Activated effector memory CD4-positive, alpha-beta T cell treated with Interleukin-2 at 50 U/mL for 16 hours (primary cell): ENCODE measurements at places on chromosomes 6 and 20.
A peak's percentile ranks its signal among the peaks of the same experiment; 100 is the strongest.

GRCh38 chr6:150510576-150510975 lies 89.1 kb upstream of the PLEKHG1 start:
- no peak for DNase-seq

DNA sequence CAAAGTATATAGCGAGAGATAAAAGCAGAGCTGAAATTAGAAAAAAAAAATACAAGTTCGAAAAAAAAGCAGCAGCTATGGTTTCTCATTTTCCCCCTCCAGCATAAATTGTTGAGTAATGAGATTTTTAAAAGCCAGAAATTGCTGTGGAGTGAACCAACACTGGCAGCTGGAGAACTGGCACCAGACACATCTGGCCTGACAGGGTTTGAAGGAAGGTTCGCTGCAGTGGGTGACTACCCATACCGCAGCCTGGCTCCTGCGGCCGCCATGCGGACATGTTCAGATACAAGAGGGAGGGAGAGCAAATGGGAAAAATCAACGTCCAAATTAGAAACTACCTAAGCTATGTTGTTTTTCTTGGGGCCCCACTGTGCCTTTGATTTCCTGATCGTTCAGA lies 3.3 kb downstream of the APCDD1L start:
- DNase-seq = no peak

DNA sequence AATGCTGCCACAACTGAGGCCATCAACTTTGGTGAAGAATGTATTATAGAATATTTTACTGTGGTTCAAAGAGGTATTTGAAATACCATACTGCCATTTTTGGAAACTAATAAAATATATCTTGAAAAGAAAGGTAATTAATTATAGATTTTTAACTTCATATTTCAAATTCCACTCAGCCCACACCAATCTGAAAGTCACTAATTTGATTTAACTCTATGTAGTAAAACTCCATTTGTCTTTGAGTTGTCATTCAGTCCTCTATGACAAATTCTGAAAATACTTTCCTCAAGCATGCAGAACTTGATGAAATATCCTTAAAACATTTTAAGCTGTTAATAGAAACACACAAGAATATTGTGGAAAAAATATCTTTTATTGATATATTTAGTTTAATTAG lies 1196.7 kb upstream of the CITED2 start:
- DNase-seq = no peak

GRCh38 chr6:14981960-14982359 lies 263.9 kb upstream of the JARID2 start:
- DNase-seq = no peak

GRCh38 chr20:21398109-21399004 lies 1.0 kb upstream of the NKX2-4 start:
- DNase-seq = no peak

GRCh38 chr6:169141671-169142537 lies 111.7 kb downstream of the THBS2 start:
- no peak for DNase-seq

- DNase-seq = no peak
These were observed 121.6 kb upstream of the LGSN start for GRCh38 chr6:63441266-63441956.

GRCh38 chr20:16485401-16485800 lies 87.8 kb downstream of the KIF16B start:
- DNase-seq = no peak

DNA sequence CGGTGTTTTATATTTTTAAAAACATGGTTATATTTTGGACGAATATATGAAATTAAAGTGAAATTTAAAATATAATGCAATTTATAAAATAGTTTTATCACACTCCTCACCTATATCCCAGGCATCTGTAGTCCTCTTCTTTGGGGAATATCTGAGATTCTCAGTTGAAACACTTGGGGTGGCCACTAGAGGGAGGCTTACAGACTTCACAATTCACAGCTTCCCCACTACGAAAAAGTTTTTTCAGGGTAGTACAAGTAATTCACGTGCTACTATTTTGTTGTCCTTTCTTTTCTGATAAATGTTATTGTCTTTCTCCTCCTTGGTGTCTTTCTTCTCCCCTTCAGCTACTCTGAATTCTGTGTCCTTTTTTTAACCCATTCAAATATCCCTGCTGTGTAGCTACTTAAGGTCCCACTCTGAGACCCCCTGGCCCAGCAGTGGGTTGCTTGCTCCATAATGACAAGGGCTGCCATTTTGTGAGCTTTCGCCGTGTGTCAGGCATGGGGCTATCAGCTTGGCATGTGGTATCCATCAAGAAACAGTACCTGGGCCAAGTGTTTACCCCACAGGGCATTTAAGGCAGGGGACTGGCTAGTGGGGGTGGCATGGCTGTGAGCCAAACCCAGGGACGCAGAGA lies 43.6 kb upstream of the PHACTR3 start:
- DNase-seq = no peak

- DNase-seq = no peak
These were observed 672.2 kb downstream of the EPM2A start for GRCh38 chr6:145063091-145063490.

DNA sequence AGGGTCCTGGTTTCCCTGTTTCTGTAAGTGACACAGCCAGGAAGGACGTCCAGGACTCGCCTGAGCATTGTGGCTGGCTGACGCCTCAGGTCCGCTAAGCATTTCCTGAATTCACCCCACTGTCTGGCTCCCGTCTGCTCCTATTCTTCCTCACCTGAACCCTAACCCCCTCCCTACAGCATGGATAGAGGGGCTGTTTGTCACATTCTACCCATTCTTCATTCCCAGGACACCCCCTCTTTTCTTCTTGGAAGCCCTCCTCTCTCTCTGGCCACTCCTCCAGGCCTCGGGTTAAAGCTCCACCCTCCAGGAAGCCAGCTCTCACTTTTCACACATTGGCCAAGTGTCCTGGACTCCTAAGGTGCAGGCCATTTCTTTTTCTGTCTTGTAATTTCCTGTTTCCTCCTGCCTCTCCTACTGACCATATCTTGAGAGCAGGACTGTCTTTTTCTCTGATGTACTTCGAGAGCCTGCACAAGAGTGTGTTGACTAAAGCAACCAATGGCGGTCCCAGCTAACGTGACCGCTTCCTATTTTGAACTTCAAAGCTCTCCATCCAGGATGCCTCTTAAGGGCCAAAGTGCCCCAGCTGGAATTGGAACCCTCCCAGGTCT lies 24.2 kb upstream of the MYMX start:
- DNase-seq = no peak

- DNase-seq = no peak
These were observed 893 bp downstream of the POLR1H start for GRCh38 chr6:30061858-30062458.

- peak; percentile 50 for DNase-seq
These were observed 37.4 kb downstream of the COX4I2 start for GRCh38 chr20:31674895-31675827.

GRCh38 chr6:118529756-118530155 lies 18.3 kb upstream of the PLN start:
- no peak for DNase-seq

DNA sequence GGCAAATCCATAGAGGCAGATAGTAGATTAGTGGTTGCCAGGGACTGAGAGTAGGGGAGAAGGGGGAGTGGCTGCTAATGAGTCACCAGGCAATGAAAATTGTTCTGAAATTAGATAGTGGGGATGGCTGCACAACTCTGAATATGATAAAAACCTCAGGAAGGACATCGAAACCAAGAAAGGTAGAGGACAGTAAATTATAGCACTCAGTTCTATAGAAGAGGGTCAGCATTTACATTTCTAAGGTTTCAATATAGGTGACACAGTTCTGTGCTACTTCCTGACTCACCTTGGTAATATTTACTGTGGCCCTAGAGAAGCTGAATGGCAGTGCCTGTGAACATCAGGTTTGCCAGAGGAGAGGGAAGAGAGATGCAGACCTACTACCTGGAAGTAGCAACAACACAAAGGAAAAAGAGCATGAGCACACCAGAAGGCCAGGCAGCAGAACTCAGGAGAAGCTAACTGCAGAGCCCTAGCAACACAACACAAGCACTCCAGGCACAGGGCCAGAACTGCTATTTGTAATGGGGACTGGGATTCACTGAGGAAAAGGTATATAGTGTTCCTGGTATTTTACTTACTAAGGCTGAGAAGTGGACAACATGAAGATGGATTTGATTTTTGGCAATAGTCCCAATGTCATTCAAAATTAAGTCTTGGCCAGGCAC lies 75.9 kb downstream of the PLCG1 start:
- DNase-seq = no peak

DNA sequence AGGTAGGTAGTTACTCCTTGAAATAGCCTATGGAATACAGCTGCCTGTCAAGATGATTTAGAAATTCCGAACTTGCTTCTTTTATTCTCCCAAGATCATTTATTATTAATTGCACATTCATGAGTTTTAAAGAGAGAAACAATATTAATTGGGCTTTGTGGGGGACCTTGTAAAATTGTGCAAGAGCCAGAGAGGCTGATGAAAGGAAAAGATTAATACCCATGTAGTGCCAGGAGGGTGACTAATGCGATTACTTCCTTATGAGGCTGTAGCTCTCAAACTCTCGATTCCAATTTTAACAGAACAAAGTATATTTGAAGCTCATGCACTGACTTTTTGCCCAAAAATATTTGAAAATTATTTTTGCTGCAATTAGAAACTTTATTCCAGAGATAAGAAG lies 423.8 kb upstream of the ID4 start:
- DNase-seq = no peak

GRCh38 chr6:15362274-15363160 lies 116.6 kb downstream of the JARID2 start:
- no peak for DNase-seq

- DNase-seq = no peak
These were observed 74.4 kb downstream of the ARHGAP18 start for GRCh38 chr6:129635396-129636130.

DNA sequence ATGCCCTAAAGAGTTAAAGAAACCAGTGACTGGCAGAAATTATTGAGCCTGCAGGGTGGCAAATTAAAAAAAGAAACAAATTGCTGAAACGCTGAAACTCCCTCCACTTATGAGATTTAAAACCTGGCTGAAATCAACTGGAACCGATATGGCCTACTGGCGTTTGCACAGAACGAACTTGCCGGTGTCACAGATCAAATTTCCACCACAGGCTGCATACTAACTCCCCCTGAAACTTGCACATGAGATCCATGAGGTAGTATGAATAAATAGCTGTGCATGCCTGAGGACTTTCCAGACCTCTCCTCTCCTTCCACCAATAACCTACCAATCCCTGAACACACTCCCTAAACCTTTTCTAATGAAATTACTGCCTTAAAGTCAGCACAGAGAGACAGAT lies 150.4 kb downstream of the RNGTT start:
- DNase-seq = no peak

DNA sequence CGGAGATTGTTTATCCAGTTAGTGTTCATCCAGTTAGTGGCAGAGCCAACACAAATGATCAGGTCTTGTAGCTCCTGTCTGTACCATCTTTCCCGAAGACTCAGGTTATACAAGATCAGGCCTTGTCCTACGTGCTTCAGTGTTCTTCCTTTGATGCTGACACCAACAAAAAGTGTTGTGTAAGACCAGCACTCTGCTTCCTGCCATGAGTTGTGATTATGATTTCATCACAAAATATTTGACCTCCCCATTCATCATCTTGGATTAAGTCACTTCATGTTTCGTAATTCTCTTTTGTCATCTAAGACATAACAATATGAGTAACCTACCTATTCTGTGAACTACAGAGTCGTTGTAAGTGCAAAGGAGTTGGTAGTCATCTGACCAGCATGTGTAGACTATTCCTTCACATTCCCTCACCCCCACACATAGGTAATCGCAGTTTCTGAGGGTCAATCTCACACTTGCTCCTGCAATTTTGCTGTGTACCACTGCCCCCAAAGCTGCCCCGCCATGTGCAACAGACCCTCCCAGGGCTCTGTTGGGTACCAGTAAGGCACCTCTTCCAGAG lies 135.6 kb upstream of the SLC22A23 start:
- no peak for DNase-seq

- no peak for DNase-seq
These were observed 97.5 kb downstream of the DOK5 start for GRCh38 chr20:54572665-54573435.

- DNase-seq = no peak
These were observed 46.0 kb downstream of the PLCG1 start for GRCh38 chr20:41183391-41183790.

DNA sequence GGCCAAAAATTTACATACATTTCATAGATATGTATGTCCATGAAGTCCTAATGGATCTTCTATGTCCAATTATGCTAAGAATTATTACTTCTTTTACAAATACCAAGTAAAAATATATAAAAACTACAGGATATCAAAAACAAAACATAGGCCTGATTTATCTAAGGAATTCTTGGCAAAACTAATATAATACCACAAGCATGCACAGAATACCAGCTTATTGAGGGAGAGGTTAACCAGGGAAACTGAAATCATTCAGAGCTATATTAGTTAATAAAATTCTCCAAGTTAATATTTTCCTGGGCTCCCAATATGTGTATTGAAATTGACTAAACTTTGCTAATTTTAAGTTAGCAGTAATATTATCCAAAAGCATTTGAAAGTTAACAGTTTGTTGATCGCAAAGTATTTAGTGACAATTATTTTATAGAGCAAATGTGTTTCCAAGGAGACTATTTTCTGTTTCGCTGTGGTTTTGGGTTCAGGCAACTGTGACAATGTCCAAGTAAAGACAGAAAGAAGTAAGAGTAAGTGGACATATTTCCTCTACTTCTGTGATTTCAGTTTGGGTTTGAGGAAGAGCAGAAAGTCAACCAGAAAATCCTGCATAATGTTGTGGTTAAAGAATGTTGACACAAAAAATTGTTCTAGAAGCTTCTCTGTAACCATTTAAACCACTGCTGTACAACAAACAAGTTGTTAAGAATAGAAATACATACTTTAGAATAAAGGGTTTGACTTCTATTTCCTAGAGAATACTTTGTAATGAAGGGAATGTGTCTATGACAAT lies 167.4 kb downstream of the COL21A1 start:
- DNase-seq = no peak

GRCh38 chr6:63685446-63686379 lies 50.1 kb downstream of the PHF3 start:
- no peak for DNase-seq

GRCh38 chr6:6712449-6713403 lies 124.2 kb downstream of the LY86 start:
- DNase-seq = no peak

DNA sequence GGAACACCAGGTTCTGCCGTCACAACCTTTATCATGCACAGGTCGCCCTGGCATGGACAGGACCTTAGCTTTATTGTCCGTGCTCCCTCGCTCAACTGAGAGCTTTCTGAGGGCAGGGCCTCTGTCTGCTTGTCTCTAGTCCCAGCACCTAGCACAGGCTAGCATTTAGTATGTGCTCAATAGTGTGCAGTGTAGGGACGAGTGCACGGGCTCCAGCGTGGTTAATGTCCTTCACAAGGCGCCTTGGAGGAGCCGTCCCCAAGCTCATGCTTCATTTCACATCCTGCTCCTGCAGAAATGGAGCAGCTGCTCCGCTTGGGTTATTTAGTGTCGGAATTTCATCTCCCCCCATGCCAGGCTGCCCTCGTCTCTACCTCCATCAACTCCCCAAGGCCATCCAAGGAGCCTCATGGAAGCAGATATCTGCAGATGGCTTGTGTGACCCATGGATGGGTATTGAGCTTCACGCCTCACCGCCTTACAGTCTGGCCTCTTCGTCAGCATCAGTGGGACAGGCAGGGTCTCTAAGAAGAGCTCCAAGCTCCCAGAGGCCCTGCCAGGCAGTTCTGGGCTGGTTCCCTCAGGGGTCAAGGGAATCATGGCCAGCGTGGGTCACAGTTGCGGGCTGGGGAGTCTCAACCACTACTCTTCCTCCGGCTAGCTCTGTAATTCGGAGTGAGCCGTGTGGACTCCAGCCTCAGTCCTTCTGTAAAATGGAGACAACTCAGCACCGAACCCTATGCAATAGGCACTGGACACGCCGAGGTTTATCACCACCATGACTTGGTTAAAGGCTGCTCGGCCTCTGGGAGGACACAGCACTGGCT lies 60.8 kb upstream of the APCDD1L start:
- no peak for DNase-seq
